ENCODE measurements at places on chromosomes 2 and 18.

GRCh38 chr2:239905306-239905705 lies 119.8 kb downstream of the NDUFA10 start:
- no peak for DNase-seq

DNA sequence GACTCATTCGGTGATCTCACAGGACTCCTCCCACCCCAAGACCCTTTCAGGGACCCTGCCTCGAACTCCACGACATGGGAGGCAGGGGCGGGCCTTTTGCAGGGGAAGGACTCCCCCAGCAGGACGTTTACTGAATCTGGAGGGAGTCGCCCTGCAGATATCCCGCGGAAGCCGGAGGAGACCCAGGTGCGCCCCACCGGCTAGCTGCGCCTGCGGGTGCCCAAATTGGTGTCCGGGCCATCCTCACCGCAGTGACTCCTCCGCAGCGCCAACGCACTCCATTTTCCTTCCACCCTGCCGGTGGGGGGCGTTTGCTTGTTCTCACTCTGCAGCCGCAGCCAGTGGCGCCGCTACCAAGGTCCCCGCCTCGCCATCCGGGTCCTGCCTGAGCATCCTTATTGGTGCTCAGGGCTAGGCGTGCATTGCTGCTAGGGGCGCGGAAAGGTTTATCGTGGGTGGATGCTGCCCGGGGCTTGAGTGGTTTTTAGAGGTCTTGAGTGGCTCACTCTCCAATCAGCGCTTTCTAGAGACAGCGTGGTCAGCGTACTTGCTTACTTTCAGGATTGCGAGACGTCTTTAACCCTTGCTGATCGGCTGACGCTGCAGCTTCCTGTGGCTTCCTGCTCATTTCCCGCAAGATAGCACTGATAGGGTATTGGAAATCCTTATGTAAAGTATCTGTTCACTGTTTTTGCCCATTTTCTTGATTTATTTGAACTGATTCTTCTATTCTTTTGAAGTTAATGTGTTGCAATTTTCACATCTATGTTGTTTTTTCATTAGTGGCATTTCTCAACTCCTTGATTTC lies 81.4 kb downstream of the BIN1 start:
- peak; percentile 89 for DNase-seq

DNA sequence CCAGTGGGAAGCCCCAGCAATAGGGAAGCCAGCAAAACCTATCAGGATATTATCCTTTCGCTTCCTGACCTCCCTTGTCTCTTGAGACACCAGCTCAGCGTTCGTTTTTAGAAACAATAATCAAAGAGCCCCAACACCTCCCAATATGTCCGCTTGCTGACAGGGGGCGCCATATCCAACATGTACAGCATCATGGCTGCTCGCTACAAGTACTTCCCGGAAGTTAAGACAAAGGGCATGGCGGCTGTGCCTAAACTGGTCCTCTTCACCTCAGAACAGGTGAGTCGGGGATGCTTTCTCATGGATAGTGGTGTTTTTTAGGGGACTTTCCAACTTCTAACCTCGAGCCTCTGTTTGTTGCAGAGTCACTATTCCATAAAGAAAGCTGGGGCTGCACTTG lies 28.7 kb downstream of the GAD1 start:
- DNase-seq: peak; percentile 53

DNA sequence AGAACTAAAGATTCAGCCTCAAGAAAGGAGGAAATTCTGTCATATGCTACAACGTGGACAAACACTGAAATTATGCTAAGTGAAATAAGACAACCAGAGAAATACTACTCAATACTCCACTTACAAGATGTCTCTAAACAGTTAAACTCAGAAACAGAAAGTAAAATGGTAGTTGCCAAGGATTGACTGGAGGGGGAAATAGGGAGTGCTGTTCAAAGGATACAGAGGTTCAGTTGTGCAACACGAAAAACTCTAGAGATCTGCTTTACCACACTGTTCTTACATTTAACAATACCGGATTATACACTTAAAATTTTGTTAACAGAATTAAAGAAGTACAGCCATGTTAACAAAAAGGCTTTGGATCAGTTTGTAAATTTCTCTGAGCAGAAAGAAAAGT lies 39.8 kb upstream of the C2orf15 start:
- DNase-seq: no peak

DNA sequence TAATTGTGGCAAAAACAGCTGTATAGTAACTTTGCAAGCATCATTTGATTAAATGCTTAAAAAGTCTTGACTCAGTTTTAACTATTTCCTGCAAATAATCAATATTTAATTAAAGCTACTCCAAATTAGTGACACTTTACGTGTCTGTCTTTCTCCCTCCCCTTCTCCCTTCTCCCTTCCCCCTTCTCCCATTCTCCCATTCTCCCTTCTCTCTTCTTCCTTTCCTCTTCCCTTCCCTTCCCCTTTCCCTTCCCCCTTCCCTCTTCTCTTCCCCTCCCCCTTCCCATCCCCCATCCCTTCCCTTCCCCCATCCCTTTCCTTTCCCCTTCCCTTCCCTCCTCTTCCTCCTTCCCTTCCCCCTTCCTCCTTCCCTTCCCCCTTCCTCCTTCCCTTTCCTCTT lies 76.9 kb downstream of the MSH2 start:
- DNase-seq: no peak

DNA sequence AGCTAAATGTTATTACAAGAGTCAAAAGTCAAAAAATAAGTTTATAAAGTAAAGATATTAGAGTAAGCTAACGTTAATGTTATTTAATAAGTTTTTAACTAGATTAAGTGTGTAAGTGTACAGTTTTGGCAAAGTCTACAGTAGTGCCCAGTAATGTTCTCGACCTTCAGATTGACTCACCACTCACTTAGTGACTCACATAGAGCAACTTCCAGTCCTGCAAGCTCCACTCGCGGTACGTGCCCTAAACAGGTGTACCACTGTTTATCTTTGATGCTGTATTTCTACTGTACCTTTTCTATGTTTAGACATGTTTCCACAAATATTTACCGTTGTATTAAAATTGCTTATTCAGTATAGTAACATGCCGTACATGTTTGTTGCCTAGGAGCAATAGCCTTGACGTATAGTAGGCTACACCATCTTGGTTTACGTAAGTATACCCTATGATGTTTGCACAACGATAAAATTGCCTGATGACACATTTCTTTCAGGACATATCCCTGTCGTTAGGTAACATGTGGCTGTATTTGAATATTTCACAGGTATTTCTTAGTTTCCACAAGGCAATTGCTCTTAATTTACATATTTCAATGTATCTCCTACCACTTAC lies 1641.9 kb upstream of the PIK3C3 start:
- no peak for DNase-seq

GRCh38 chr2:61632276-61633169 lies 94.4 kb upstream of the XPO1 start:
- DNase-seq: no peak

DNA sequence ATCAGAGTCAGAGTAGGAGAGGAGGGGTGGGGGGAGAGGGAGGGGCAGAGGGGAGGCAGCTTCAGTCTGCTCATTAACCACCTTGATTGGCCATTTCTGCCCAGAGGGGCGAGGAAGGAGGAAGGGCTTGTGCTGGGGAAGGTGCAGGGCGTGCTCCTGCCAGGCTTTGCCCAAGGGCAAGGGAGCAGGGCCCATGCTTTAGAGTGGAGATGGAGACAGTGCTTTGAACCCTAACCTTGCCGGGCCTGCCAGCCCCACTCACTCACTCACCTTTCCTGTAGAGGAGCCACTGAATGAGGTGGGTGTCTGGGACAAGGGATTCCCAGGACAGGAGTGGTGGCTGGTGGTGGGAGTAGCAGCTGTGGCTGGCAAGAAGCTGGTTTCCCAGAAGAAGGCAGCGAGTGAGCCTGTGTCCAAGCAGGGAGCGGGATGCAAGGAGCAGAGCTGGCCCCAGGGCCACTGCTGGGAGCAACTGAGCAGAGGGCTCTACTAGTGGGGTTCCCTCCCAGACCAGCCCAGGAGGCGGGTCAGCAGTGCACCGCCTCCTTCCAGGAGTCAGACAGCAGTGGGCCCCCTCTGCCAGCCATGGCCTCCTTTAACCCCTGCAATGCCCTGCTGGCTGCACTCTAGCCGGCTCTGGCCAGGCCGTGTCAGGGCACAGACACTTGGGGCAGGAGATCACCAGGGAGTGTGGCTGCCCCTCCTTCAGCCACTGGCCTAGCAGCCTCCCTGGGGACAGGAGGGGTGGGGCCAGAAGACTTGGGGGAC lies 3.6 kb upstream of the RUFY4 start:
- DNase-seq: no peak

- no peak for DNase-seq
Observed at GRCh38 chr2:207883002-207883780, 113.5 kb upstream of the FZD5 start.

GRCh38 chr2:197835293-197835692 lies 30.9 kb downstream of the PLCL1 start:
- DNase-seq: no peak

GRCh38 chr2:48113767-48114166 lies 207.5 kb upstream of the FBXO11 start:
- no peak for DNase-seq

DNA sequence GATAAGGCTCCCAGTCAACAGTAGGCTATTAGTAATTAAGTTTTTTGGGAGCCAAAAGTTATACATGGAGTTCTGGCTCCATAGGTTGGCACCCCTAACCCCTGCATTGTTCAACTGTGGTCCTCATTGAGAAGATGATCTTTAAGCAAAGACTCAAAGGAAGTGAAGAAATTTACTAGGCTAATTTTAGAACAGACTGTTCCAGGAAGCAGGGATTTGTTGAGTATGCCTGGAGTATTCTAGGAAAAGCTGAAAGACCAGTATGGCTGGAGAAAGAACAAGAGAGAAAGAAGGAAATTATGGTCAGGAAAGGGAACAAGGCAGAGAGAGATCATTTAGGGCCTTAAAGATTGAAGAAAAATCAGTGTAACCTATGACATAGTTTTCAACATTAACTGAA lies 125.1 kb downstream of the PMAIP1 start:
- no peak for DNase-seq

- no peak for DNase-seq
Observed at GRCh38 chr2:95271381-95271971, 2.8 kb upstream of the PROM2 start.

DNA sequence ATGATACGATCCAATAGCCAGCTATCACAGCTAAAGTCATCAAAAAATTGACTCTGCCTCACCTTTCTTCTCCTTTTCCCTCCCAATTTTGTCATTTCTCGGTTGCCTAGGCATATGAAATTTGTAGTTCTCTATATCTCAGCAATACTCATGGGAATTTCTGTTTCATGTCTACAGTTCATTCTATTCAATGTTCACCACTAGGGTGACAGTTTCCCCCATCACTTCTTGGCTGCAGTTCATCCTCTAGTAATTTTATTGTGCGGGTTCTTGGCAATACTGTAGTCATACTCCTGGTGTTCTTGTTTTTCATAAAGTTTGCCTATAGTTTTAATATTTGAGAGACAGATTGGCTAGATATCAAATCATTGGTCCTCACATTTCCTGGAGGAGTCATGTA lies 872.2 kb upstream of the ID2 start:
- DNase-seq: no peak

DNA sequence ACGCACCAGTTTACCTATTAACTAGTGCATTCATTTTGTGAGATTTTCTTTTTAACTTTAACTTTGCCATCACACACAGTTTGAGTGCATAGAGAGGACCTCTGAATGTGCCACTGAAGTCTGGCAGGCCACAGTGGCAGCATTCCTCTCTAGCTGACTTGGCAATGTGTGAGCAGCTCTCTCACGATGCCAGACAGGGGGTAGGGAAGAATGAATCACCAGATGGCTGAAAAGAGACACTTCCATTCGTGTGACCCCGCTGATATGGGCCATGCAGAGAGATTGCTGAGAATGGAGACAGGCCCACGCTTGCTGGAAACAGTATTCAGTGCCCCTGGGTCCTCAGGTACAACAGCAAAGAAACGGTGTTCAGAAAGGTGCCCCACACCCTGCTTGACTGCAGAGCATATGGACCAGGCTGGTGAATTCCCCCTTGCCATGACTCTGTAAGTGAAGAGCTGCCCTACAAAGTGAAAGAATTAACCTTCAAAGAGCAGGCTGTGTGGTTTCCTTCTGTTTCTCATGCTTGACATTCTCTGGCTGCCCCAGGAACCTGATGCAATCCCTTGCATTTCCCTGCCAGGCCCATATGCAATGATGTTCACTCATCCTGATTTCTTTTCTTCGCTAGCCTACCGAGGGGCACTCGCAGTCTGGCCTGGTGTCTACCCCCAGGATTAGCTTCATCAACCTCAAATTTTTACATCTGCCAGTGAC lies 236.1 kb downstream of the CDH20 start:
- DNase-seq: peak; percentile 23

DNA sequence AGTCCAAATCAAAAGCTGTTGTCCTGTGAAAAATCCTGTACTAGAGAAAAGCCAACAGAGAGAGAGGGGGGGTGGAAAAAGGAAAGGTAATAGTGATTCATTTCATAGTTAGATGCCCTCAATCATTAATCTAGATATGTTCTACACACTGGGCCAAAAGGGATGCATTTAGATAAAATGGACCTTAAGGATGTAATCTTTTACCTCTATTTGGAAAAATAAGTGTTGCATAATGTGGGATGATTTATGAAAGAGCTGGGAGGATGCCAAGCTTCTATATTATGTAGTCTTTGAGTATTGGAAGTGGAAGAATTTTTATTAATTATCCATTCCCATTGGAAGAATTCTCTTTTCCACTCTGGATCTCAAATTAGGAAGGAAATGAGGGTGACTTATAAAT lies 480.5 kb upstream of the ZEB2 start:
- DNase-seq: no peak

GRCh38 chr2:67895227-67895941 lies 167.4 kb downstream of the C1D start:
- peak; percentile 70 for DNase-seq

Measured in ELF-1 (cell line).